ENCODE measurements at places on chromosomes 2 and 18.

- DNase-seq = no peak
Measured at GRCh38 chr18:7576077-7576476, 9.0 kb downstream of the PTPRM start.

DNA sequence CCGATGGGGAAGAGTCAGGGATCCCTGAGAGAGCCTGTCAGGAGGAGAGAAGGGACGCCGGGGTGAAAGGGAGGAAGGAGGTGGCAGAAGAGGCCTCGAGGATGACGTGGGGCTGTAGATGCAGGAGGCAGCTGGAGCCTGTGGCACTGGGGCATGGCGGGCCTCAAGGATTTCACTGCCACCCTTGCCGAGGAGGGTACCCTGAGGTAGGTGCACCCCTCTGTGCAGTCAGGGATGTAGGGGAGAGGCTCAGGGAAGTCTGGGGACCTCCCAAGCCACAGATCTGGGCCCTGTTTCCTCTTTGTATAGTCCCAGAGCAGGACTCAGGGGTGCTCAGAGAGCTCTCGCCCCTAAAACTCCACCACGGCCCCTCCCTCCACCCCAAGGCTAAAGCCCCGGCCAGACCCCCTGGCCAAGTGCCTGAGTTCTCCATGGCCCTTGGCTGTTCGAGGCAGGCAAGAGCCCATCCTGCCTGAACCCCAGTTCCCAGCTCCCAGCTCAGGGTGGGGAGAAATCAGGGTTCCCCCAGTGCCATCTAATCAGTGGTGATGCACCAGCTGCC, 39.0 kb upstream of the HDAC4 start:
- DNase-seq = no peak

- no peak for DNase-seq
Measured at GRCh38 chr2:10620481-10620880, 69.3 kb downstream of the NOL10 start.

DNA sequence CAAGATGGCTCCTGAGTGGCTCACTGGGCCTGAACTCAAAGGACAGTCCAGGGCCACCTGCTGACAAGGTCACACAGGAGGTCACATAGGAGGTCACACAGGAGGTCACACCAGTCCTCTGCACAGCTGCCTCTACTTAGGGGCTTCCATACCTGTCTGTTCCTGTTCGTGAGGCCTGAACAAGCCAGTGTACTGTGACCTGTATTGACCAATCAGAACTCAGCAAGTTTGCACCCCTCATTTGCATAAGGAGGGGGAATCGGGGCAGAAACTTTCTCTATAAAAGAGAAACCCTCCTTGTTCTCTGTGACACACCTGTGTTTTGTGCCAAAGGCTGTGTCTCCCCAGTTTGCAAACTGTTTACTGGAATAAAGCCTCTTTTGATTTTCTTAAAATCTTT, 478.9 kb downstream of the EIPR1 start:
- no peak for DNase-seq

- no peak for DNase-seq
Measured at GRCh38 chr18:61664419-61665084, 228.3 kb downstream of the RNF152 start.

GRCh38 chr2:146370826-146371225, 1474.0 kb upstream of the ACVR2A start:
- no peak for DNase-seq

GRCh38 chr2:176020400-176020799, 18.3 kb upstream of the LNPK start:
- no peak for DNase-seq

DNA sequence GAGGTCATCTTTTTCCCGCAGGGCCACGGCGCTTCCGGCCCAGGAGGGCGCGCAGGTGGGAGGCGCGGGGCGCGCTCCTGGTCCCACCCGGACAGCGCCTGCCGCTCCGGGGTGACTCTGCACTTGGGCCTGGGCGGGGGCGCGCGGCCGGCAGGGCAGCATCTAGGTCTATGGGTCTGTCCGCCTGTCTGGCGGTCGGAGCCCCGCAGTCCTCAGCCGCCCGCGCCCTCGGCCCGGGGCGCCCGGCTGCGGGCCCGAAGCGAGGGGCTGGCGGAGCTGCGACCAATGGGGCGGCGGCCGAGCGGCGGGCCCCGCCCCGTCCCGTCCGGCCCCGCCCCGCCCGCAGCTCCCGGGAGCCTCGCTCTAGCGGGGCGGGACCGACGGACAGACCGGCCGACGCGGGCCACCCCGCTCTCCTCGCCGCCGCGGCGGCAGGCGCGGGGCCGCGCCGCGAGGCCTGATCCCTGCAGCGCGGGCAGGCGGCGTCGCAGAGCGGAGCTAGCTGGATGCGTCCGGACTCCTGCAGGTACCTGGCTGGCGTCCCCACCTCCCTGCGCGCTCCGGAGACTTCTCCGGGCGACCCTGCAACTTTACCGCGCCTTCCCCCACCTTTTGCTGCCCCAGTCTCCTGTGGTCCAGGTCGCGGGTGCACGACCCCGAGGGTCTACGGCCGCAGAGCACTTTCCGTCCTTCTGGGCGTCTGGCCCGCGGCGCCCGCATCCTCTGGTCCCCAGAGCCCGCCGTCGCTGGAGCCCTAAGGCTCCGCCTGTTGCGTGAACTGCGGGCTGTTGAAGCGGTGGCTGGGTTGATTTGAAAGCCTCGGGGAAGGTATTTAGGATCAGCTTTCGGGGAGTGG, at the start of gene KCNS3:
KCNS3 (plus strand) TSS at position 387 of the 856 bp plus-strand sequence. CDS start 52,342 bp downstream, outside the sequence.
- DNase-seq = no peak

DNA sequence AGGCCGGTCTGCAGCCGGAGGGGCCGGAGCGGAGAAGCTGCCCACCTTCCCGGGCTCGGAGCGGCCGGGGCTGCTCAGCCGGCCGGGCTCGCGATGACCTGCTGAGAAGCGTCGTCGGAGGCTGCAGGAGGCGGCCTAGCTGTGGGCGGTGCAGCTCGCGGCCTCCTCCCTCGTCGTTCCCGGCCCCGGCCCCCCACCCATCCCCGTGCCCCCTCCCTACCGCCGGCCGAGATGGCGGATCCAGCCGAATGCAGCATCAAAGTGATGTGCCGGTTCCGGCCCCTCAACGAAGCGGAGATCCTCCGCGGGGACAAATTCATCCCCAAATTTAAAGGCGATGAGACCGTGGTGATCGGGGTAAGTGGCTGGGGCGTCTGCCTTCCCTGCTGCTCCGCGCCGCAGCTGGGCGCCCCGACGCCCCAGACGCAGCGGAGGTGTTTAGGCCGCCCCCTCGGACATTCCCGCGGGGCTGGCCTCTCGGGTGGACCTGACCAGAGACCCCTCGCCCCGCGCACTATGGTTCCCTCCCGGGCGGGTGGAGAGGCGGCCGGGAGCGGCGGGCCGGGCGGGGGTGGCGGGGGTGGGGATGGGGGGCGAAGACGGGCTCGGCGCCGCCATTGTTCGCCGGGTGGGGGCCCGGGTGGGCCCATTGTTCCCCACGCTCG, 492 bp downstream of the KIF5C start:
- DNase-seq = no peak

DNA sequence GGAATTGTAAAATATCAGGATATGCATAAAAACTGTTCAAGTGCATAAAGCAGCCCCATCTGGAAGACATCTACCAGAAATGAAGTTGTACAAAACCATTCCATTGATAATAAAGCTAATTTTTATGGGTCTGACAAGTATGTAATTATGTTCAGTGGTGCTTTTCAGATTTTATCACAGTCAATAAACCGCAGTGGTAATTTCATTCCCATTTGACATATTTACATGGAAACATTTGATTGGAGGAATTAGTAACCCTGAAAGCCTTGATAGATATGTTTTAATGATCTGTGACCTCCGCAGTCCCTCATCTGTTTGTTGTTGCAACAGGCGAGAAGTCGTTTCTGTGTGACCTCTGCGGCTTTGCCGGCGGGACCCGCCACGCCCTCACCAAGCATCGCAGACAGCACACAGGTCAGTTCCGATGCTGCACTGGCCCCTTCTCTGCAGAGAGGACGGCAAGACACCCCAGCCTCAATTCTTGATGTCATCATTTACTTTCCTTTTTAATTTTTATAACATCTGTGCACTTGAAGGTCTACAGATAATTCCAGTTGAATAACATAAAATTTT, 283.1 kb downstream of the ZNF407 start:
- no peak for DNase-seq

DNA sequence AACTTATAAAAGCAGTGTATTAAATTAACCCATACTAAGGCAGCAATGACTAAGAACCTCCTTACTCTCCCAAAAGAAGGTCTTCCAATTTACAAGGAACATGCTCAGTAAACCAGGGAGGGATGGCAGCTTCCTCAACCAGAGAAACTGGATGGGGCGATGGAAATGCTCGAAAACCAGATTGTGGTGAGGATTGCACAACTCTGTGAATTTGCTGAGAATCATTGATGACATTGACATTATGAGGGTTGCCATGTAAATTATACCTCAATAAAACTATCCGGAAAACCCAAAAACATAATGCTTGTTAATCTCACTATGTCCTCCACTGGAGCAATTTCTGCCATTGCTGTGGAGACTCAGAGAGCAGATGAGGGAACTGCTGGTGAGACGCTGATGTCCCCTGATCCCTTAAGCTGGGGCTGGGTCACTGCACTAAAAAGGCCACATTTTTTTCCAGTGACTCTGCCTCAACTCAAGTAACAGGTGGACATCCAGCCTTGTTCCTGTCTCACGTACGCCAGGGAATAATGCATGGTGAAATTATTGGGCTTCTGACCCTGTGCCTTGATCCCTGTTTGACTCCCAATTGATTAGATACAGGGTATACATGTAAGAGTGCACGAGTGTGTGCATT, 288.3 kb downstream of the CYP26B1 start:
- no peak for DNase-seq

GRCh38 chr18:9952633-9953416, 39.0 kb downstream of the VAPA start:
- no peak for DNase-seq

- DNase-seq = no peak
Measured at GRCh38 chr18:28359176-28359575, 182.2 kb upstream of the CDH2 start.

- DNase-seq = no peak
Measured at GRCh38 chr2:627340-627709, 49.9 kb downstream of the TMEM18 start.

DNA sequence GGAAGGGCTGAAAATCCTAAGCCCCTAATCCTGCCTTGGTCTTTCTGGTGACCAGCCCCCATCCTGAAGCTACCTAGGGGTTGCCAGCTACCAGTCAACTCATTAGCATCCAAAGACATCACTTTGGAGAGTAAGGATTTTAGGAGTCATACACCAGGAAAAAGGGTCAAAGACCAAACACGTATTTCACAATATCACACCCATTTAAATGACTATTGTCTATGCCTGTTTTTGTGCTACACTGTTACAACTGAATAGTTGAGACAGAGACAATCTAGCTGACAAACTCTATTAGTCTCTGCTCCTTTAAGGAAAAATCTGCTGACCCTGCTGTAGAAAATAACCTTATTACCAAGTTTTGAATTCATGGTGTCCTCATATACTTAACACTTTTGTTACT, 21.0 kb upstream of the RBBP8 start:
- DNase-seq = no peak

- DNase-seq = no peak
Measured at GRCh38 chr2:111673526-111673925, 210.5 kb downstream of the ANAPC1 start.

GRCh38 chr2:1238598-1239138, 174.6 kb upstream of the TPO start:
- DNase-seq = no peak

- DNase-seq = no peak
Measured at GRCh38 chr18:9069601-9070000, 32.9 kb upstream of the NDUFV2 start.

- peak; percentile 5 for DNase-seq
Measured at GRCh38 chr18:38576916-38577315, 1011.3 kb upstream of the CELF4 start.

GRCh38 chr2:69734035-69734611, 7.8 kb upstream of the ANXA4 start:
- no peak for DNase-seq

DNA sequence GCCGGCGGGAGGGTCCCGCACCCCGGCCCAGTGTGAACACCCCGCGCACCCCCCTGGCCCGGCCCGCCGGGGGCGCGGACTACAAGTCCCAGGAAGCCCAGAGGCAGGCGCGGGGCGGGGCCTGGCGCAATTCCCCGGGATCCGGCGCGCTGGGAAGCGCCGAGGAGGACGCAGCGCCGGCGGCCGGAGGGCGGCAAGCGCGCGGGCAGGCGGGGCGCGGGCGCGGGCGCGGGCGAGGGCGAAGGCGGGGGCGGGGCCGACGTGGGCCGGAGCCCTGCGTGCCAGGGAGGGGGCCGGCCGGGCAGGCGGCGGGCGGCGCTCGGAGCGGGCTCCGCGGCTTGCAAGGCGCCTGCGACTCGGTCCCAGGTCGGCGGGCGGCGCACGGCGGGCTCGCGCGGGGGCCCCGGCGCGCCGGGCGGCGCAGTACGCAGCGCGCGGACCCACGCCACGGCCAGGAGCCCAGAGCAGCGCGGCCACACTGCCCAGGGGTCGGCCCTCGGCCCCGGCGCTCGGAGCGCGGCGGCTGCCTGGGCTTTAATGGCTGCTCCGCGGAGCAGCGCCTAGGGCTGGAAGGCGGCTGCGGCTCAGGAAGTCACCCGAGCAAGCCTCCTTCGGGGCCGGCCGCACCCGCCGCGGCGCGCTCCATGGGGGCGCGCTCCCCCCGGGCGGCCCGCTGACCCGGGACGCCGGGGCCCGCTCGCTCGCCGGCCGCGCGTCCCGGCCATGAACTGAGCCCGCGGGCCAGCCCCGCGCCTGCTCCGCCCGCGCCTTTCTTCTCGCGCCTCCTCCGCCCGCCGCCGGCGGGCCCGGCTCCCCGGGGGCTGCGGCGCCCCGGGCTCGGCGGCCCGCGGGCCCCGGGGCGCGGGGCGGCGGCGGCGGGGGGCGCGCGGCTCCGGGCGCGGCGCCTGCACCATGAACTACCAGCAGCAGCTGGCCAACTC, at the start of gene AGAP1:
AGAP1 (plus strand) TSS at position 269 of the 941 bp plus-strand sequence.
- DNase-seq = no peak

GRCh38 chr2:142175813-142176338, 45.1 kb upstream of the LRP1B start:
- DNase-seq = no peak

- no peak for DNase-seq
Measured at GRCh38 chr18:59616501-59616900, 80.7 kb downstream of the CCBE1 start.

GRCh38 chr18:32439802-32440201, 30.9 kb downstream of the GAREM1 start:
- DNase-seq = no peak

GRCh38 chr18:13500869-13501542, 225.4 kb downstream of the FAM210A start:
- no peak for DNase-seq

DNA sequence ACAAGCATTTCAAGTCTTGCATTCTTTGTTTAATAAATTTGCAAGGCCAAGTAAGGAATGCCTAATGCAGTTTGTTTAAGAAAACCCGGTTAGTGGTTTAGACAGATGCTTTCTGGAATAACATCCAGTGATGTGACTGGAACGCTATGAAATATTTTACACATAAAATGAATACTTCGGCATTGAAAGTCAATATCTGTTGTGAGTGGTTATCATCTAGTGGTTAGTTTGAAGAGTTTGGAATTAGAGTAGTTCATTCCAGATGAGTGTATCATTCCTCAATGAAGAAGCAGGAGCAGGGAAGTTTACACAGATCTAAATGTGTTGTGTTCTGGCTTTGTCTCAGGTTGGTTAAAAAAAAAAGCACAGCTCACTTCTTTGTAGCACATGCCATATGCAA, 608.0 kb upstream of the PIK3C3 start:
- DNase-seq = no peak

Measured in naive thymus-derived CD8-positive, alpha-beta T cell (primary cell).